Transverse colon (tissue), 4 donors: ENCODE measurements at places on chromosomes 12 and 14.
A peak's percentile ranks its signal among the peaks of the same experiment; 100 is the strongest.

GRCh38 chr14:35438910-35439713, 34.6 kb upstream of the NFKBIA start:
- no peak for DNase-seq

DNA sequence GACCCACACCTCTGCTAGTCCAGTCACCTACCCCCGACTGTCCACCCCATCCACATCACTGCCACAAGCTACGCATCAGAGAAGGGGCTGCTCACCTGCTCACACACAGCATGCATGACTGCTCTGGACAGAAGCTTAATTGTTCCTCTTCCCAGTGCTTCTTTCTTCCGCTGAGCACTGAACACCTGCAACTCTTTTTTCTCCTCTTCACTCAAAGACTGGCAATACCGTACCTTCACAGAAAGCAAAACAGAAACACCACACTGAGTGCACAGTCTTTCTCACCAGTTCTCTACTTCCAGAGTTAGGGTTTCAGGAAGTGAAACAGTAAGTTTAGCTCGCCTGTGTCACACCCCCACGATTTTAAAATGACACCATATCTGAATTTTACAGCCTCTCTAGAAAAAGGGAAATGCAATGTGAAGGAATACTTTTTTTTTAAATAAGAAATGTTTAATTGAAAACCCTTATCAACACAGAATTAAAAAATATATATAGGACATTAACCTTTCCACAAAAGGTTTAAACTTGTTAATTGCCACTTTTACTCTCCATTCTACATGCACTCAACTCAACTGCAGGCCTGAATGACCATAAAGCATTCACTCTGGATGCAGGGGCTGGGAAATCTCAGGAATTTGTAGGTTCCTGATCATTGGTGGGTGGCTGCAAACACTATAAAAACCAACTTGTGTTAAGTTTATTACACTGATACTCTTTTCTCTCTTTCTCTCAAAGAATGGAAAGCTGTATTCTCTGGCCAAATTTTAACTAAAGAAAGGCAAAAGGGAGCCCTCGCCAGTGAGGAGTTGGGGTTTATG, 120.0 kb downstream of the PRICKLE1 start:
- DNase-seq: peak; percentile 13

DNA sequence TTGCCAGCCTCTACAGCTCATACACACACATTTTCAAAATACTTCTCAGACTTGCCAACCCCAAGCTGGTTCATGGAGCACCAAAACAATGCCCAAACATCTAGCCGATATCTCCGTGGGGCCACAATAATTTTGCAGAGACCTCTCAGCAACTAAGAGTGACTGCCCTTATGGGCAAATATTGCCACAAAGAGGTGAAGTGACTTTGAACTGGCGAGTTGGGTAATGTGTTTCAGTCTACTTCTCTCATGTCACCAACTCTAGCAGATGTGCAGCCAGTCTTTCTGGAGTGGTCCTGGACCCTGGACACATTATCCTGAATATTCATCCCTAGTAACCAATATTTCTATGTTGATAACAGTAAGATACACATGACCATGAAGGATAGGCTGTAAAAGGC, 290.3 kb downstream of the EMP1 start:
- no peak for DNase-seq

DNA sequence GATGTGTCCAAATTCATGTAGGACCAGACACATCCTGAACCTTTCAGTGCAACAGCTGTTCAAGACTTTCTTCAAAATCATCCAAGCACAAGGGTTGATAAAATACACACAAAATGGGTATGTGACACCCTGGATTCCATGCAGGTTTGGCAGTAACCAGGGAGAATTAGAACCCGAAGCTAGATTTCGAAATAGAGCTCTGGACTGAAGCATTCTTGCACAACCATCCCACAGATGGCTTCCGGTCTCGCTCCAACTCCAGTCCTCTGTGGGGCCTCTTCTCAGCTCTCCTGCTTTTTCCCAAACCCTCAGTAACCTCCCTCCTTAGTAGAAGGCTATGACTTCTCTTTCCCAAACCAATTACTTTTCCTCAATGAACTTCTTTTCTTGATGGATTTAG, 171.3 kb downstream of the TTC7B start:
- no peak for DNase-seq

GRCh38 chr12:124616394-124617221, 49.2 kb upstream of the NCOR2 start:
- DNase-seq: no peak

- no peak for DNase-seq
Observed at GRCh38 chr12:64480148-64480547, 28.2 kb downstream of the TBK1 start.

DNA sequence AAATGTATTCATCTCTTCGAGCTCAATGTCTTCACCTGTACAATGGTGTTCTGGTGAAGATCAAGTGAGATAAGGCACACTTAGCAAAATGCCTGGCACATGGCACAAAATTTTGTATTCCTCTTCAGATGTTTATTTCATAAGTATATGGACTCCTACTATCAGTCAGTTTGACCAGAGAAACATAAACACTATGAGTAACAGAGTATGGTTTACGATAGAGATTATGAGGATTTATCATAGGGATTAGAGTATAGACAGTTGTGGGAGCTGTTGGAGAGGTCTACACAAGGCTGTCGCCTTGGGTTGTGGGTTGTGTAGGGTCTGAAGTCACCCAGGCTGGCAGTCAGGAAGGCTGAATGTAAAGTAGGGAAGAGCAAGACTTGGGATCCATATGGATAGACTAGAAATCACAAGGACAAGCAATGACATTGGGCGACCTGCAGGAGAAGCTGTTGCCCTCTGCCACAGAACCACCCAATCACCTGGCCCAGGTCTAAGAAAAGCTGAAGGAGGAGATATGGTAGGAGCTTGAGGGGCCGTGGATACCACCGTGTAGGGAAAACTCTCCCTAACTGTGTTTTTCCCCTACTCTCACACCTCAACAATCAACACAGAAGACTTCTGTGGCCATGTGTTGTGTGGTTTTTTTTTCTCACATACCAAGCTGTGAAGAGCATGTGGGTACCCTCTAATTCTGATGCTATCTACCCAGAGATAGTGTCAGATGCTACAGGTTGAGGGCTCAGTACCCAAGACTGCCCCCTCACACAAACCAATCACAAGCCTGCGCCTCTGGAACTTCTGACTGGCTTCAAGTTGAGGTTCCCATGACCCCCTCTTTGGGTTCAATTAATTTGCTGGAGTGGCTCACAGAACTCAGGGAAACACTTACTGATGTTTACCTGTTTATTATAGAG, 27.2 kb upstream of the RESF1 start:
- DNase-seq: no peak

DNA sequence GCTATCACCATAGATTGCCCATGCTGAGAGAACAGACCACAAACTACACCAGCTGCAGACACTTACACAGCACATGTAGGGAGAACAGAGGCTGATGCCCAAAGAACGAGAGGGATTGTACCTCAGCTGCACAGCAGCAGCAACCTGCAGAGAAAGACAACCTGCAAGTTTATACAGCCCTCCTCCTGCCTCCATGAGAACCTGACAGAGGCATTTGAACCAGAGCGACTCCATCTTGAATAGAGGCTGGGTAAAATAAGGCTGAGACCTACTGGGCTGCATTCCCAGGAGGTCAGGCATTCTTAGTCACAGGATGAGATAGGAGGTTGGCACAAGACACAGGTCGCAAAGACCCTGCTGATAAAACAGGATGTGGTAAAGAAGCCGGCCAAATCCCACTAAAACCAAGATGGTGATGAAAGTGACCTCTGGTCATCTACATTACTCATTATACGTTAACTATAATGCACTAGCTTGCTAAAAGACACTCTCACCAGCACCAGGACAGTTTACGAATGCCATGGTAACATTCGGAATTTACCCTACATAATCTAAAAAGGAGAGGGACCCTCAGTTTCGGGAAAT, 262.4 kb upstream of the HMGA2 start:
- DNase-seq: no peak

DNA sequence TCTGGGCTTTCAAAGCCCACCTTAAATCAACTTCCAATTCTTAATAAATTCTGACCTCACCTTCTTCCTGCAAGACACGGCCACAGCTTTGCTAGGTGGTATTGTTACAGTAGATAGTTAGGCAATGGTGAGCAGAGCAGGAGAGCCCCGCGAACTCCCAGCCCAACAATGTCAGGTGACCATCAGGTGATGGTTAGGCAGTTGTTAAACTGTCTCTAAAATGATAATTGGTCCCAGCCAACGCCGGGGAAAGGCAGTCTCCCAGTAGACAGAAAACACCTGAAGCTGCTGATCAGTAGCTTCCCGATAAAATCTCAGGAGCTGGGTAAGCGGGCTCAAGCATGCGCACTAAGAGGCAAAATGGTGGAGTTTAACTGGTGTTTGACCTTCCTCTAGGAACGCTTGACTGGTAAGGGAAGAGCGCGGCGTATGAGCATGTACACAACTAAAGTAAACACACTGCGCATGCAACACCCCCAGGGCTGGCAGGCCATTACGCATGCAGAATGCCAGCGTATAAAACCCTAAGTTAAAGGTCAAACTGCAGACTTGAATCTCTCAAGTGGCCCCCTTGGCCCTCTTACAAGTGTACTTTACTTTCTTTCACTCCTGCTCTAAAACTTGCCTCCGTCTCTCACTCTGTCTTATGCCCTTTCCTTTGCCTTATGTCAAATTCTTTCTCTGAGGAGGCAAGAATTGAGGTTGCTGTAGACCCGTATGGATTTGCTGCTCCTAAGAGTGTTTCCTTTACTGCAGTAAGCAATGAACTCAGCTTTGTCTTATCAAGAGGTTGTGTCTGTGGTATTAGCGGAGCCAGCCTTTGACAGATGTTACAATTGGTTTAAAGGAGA, 113.5 kb downstream of the C12orf75 start:
- no peak for DNase-seq

DNA sequence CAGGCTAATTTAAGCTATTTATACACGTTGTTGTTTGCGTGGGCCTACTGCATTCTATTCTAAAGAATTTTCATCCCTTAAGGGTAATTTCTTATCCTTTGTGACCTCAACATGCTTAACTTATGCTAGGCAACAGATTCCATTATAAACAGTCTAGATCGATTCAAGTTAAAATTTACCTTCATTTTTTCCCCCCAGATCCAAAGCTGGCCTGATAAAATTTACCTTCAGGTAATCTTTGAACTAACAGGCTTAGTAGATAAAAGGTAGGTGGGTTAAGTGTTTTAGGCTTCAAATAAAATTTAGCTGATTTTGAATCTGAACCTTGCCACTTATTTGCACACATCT, 389 bp upstream of the CCNB1IP1 start:
- no peak for DNase-seq

- DNase-seq: no peak
Observed at GRCh38 chr12:1544996-1545700, 49.2 kb downstream of the FBXL14 start.

GRCh38 chr12:58765653-58766512, 154.4 kb downstream of the LRIG3 start:
- no peak for DNase-seq

DNA sequence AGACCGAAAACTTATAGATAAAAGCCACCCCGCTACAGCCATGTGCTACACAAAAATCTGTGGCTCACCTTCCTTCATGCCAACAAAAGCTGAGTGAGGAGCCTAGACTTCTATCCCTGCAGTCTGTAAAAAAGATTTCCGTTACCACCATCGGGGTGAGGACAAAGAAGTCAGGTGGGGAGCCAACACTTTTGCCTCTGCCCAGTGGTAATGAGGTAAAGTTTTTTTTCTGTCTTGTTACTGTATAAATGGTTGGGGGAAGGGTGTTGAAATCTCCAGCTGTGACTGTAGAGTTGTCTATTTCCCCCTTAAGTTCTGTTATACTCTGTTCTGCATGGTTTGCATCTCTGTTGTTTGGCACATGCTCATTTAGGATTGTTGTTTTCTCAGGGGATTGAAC, 707.8 kb downstream of the FLRT2 start:
- DNase-seq: no peak

GRCh38 chr12:76878099-76878898, 520 bp downstream of the CSRP2 start:
- DNase-seq: no peak

- no peak for DNase-seq
Observed at GRCh38 chr14:102469261-102469660, 40.3 kb downstream of the ANKRD9 start.

GRCh38 chr14:90444077-90444696, 47.4 kb downstream of the CALM1 start:
- no peak for DNase-seq

DNA sequence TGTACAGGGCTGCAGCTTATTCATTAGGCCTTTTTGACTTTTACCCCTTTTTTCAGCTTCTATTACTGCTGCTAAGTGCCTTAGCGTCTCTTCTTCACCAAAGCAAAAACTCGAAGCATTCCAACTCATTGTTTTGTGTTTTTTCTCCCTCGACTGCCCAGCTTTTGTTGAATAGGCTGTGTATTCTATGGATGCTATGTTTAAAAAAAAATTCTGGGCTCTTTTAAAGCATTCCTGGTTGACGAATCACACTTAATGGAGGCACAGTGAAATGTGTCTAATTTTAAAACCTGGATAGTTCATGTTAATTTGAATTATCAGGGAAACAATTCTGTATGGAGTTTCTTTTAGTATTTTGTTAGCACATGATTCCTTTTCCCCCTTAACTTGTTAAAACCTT, 29.7 kb downstream of the KTN1 start:
- DNase-seq: no peak

GRCh38 chr12:126952096-126953007, 1314.6 kb upstream of the TMEM132C start:
- DNase-seq: no peak

- DNase-seq: no peak
Observed at GRCh38 chr12:131316388-131316787, 362.7 kb downstream of the ADGRD1 start.

DNA sequence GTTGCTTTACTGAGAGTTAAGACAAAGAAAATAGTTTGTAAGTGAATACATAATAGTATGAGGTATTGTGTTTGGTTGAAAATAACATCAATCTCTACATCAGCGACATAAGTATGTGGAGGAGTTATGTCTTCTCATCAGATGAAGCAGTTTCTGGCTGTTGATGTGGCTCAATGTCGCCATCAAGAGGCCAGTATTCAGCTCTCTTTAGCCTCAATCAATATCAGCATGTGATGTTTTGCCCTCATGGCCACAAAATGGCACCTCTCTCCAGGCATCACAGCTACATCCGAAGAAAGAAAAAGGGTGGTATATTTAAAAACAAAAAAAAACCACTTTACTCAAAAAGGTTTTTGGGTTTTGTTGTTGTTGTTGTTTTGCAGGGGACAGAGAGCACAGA, 302.3 kb upstream of the TMEM132C start:
- DNase-seq: no peak

GRCh38 chr12:104577581-104577981, 120.8 kb downstream of the CHST11 start:
- DNase-seq: no peak
